ENCODE measurements at places on chromosomes 11 and 22.

DNA sequence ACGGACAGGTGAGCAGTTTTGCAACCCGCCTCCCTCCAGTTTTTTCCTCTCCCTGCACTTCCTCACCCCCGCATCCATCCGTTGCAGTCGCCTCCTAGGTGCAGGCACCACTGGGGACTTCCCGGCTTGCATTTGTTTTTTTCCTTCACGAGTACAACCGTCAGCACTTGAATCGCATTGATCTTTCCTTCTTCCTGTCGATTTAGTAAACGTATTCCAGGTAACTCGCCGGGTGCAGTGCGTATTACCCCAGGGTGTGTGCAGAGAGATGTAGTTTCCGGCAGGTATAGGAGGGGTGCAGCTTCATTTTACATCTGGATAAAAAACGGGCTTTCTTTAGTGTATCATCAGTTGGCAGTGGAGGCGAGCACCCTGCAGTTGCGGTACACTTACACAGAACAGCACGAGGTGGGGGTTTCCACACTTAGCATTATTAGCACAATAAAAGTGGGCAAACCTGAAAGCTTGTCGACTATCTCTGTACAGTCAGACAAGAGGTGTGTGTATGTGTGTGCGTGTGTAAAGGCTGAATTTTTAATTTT lies at the start of gene SORL1-AS1:
SORL1-AS1 (minus strand) TSS at position 359 of the 542 bp plus-strand sequence.
- DNase-seq: no peak

DNA sequence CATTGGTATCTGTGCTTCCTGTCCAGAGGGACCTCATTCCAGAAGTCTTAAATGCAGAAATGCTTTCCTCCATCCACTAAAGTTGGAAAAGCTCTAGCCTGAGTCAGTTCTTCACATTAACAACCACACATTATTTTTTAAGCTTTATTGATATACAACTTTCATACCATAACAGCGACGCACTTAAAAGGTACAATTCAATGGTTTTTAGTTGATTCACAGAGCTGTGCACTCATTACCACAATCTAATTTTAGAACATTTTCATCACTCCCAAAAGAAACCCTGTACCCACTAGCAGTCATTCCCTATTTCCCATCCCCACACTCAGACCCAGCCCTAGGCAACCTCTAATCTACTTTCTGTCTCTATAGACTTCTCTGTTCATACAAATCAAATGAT lies 27.6 kb downstream of the GALNT18 start:
- DNase-seq: no peak

- DNase-seq: no peak
These were observed 24.1 kb upstream of the POU2AF1 start for GRCh38 chr11:111403051-111403726.

GRCh38 chr22:46754110-46754799 lies 8.2 kb upstream of the TBC1D22A start:
- peak; percentile 94 for DNase-seq

DNA sequence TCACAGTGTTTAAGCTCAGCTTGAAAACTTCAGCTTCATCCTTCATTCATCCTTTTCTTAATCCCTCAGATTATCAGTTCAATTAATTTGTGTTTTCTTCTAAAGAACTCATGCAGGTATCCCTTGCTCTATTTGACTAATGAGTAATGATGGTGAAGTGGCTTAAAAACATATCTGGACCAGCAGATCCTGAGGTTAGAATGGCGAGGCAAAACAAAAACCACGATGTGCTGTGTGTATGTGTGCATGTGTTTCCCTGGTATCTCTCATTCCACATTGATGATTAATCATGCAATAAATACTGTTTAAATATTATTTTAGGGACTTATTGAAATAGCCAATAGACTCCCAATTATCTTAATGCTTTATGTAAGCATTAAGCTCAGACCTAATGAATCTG lies 437.0 kb downstream of the DYNC2H1 start:
- no peak for DNase-seq

GRCh38 chr22:22446517-22446916 lies 62.0 kb downstream of the ZNF280B start:
- no peak for DNase-seq

GRCh38 chr11:76380159-76380976 lies 564 bp downstream of the THAP12 start:
- DNase-seq: peak; percentile 12

DNA sequence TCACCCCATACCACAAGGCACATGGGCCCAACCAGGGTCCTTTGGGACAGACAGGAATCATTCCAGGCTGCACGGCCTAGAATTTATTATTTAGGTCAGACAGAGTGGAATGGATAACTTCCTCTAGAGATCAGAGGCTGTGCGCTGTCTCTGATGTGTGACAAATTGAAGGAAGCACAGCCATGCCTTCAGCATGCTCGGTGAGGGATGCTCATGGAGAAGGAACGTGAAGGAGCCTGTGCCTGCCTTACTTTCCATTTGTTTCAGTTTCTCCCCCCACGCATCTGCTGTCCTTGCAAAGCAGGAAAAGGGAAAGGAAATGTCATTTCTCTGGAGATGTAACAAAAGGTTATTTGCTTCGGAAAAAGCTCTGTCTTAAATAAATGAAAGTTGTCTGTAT lies 644.1 kb downstream of the OPCML start:
- DNase-seq: no peak

GRCh38 chr22:30905696-30906341 lies 62.8 kb downstream of the MORC2 start:
- DNase-seq: no peak

GRCh38 chr11:8025816-8026215 lies 38.7 kb downstream of the EIF3F start:
- DNase-seq: peak; percentile 88

DNA sequence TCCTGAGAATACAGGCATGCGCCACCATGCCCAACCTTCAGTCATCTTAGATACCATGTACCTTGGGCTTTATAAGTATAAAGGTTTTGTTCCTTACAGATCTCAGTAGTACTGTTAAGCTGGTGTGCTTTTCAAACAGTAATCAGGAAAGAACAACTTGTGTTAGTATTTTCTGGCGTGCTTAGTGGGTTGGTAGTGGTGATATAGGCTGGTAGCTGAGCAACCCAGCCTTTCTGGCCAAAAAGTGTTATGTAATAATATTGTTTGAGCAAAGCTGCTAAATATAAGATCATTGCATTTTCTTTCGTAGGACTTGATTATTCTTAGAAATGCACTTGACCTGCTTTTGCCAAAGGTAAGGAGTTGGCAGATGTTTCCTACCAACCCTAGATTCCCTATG lies 6.5 kb downstream of the ADSL start:
- no peak for DNase-seq

GRCh38 chr11:130449310-130449990 lies 1.0 kb downstream of the ADAMTS15 start:
- DNase-seq: no peak

DNA sequence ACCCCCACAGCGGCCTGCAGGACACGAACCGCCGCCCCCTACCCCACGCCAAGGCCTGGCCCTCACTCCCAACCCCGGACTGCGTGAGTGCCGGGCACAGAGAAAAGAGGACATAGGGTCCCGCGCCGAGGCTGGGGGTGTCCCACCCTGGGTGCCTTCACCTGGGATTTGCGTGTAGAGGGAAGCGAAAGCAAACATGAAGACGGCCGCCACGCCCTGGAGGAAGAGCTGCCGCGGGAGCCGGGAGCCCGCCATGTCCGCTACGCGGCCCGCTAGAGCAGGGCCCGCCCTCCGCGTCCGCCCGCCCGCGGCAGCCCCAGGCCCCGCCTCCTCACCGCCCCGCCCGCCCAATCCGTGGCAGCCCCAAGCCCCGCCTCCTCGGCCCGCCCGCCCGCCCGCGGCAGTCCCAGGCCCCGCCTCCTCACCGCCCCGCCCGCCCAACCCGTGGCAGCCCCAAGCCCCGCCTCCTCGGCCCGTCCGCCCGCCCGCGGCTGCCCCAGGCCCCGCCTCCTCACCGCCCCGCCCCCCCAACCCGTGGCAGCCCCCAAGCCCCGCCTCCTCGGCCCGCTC lies at the start of gene LMF2:
LMF2 (minus strand) TSS at position 282 of the 570 bp plus-strand sequence; CDS start at position 255, 27 bp downstream.
- no peak for DNase-seq

DNA sequence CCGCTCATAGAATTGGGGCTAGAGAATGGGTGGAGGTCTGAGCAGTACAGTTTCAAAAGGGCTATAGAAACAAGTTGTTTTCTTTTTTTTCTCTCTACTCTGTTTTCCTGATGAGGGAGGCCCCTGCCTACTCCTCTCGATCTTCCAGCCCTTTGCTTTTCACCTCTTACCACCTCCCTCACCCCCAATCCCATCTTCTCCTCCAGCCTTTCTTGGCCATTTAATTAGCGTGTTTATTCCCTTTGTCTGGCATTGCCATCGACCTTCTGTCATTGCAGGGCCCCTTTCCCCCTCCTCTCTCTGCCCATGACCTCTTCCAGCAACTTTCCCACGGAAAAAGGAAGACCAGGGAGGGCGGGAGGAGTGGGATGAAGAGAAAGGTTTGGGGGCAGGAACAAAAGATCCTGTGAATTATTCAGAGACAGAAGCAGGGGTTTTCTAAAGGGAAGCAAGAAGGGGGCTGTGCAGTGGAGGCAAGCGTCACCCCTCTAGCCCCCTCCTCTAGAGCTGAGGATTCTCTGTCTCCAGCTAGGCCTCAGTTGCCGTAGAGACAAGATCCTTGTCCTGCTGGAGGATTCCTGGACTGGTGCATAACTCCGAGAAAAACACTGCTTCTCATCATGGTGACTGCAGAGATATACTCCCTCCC lies 12.9 kb downstream of the DTX4 start:
- no peak for DNase-seq
